ENCODE measurements at places on chromosomes 5 and 9.

DNA sequence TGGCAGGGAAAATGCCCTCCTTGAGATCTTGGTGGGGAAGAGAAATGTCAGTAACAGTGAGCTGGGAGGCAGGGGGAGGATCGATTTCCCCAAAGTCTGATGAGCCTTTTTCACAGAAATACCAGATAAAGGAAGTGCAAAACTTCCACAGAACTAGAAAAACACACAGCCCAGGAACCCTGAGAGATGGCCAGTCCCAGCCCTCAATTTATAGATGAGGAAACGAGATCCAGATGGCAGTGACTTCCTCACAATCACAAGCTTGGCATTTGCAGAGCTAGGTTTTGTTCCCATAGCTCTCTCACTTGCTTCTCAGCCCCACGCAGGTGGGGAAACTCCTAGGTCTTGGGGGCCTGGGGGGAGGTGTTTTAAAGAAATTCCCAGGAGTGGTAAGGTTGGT is 3.8 kb upstream of the GGTA1 start:
- DNase-seq: no peak

DNA sequence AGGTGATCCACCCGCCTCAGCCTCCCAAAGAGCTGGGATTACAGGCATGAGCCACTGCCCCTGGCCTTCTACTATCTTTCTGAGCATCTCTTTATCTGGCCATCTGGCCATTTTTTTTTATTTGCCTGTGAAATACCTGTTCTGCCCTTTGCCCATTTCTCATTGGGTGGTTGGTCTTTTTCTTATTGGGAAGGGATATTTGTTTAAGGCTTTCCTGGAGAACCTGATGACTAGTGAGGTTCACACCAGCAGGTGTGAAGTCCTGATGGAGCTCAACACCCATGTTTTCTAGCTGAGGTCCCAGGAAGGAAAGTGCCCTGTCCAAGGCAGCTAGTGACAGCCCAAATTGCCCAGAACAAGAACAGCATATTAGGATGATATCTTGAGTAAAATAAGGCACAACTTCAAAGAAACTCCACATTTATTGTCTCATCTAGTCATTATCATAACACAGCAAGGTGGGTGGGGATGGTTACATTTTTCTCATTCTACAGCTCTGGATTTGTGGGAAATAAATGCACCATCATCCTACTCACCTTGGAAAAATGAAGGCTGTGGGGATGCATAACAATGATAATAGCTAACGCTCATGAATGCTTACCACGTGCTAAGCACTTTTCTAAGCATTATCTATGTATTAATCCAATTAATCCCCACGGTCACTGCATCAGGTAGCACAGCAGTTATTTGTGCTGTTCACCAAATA is 20.3 kb downstream of the SLC36A3 start:
- DNase-seq: no peak

DNA sequence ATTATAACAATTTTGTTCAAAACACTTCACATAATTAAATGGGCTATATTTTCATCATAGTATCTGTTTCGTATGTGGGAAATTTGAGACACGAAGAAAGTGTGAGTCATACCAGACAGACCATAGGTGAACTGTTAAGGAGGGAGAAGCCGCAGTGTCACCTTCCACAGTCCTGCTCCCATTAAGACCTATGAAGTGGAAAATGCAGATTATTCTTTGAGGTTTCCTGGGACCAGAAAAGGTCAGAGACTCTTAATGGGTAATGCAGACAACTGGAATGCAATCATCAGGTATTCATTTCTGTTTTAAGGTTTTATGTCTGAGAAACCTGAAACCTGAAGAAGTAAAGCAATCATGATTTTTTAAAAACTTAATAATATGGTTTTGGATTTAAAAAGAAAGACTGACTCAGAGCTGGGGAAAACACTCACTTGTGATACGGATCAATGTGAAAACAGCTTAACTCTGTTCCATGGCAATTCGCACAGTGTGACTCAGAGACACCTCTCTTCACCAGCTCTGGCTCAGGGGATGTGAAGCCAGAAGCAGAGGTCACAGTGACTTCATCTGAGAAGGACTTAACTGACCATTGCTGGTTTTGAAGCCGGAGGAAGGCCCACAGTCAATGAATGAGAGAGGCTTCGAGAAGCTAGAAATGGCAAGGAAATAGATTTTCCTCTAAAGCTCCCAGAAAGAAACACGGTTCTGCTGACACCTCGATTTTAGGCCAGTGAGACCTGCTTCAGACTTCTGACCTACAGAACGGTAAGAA is 17.2 kb upstream of the GCNT1 start:
- DNase-seq: no peak

DNA sequence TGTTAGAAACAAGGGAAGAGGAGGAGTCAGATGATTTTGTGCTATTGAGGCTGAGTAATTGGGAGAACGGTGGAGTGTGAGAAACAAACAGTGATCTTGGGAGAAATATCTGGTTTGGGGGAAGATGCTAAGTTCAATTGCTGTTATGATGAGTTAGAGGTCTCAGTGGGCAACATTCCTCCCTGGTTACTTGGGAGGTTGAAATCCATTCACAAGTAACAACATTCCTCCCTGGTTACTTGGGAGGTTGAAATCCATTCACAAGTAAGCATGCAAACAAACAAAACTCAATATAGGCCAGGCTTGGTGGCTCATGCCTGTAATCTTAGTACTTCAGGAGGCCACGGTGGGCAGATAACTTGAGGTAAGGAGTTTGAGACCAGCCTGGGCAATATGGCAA is 38.7 kb downstream of the AGXT2 start:
- DNase-seq: no peak

DNA sequence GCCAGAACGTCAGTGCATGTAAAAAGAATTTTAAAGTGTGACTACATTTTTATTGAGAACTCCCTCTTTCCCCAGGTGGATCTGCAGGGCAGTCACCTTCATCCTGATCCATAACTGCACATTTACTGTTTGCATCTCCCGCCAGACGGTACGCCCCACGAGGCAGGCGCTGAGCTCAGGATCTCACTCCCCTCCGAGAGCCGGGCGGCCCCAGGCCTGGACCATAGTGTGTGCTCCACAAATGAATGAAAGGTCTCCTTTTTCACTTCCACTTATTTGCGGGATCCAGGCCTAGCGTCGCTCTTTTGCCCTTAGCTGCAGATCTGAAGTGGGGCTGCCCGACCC is 378 bp downstream of the DROSHA start:
- DNase-seq: no peak

GRCh38 chr5:55625589-55625909 is 86.6 kb downstream of the SLC38A9 start:
- DNase-seq: no peak

- DNase-seq: no peak
Observed at GRCh38 chr5:90909940-90910339, 351.3 kb downstream of the ADGRV1 start.

- DNase-seq: no peak
Observed at GRCh38 chr5:129572060-129572459, 112.0 kb downstream of the ADAMTS19 start.

DNA sequence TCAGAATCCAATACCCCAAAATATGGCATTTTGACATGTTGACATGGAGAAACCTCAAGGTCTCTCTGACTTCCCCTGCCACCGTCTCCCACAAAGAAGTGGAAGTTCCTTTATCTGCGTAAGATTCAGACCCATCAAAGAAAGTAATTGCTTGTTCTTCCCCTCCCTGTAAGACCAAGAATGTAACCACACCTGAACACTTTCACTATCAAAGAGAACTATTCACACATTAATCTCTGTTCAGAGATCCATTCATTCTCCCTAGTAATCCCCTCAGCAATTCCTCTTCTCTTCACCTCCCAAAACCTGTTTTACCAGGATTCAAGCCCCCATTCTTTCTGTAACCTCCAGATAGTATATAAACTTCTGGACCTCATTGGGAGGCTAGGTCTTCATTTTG is 4.1 kb upstream of the SLC1A1 start:
- no peak for DNase-seq

DNA sequence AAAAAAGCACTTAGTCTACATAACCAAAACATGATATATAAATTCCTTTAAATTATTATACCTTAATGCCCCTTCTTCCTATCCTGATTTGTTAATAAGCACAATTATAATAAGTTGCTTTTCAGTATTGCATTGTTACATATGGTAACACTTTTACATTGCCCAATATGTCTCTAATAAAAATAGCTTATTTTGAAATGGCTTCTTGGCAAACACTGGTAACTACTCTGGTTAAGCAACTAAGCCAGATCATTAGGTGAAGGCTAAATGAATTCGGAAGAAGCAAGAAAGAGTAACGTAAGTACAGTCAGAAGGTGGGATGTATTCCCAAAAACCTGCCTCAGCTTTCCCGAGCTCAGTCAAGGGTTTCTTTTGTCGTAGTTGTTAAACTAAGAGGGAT is 85.3 kb downstream of the TTC39B start:
- no peak for DNase-seq

DNA sequence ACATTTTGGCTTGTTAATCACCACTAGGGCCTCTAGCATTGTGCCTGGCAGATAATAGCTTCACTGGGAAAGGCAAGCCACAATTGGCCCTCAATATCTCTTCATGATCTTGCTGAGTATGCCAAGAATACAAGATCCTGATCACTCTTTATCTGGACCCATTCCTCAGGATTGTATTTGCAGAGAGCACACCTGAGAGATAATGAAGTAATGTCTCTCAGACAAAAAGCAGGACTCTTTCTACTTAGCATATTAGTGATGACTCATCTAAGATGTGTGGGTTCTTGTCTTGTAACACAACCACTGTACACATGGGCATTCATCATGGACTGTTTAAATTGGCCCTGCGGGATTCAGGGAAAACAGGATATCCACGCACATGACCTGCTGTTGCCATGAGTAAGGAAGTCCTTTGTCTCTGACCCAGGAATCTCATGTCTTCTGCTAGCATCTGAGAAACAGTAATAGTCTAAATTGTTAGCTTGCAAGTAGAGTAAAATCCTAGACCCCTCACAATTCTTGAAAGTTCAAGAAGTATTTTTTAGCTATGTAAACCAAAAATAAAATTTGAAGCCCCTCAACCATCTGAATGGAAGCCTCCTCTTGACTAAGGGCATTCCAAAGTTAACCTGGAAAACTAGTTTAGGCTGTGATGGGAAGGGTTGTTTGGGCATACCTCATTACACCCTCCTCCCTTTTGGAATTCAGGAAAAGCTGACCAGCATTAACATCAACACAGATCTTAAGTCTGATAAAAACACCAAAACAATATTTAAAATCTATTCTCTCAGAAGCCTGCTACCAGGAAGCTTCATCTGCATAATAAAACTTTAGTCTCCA is 28.0 kb upstream of the NFIL3 start:
- DNase-seq: no peak

GRCh38 chr9:92734931-92735635 is 29.6 kb downstream of the BICD2 start:
- DNase-seq: no peak

DNA sequence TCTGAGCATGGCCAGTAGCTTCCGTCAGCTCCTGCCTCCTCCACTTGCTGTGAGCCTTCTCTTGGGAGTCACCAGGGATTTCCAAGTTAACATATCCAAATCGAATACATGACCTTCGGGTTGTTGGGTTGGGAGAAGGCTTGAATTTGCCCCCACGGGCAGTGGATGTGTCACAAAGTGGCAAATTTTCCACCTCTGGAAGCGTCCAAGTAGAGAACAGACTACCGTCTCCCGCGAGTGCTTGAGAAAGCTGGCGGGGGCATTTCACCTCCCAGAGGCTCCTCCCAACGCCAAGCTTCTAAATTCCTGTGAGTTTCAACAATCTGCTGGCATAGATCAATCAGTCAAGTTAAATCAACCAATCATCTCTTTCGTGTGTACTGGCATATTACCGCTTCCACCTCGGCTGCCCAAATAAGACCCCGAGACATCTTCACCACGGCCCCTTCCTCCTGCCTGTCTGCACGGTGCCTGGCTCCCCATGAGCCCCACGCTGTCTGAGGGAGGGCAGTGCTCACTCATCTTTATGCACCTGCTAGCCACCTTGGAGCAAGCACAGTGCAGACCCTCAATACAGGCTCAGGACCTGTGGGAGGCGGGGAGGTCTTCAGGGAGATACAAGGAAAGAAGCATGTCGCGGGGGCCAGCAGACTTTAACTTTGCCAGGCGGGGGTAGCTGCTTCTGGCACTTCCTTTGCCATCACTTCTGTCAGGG is 79.1 kb downstream of the MRPL36 start:
- no peak for DNase-seq

GRCh38 chr5:73865315-73865714 is 239.3 kb downstream of the ARHGEF28 start:
- no peak for DNase-seq

DNA sequence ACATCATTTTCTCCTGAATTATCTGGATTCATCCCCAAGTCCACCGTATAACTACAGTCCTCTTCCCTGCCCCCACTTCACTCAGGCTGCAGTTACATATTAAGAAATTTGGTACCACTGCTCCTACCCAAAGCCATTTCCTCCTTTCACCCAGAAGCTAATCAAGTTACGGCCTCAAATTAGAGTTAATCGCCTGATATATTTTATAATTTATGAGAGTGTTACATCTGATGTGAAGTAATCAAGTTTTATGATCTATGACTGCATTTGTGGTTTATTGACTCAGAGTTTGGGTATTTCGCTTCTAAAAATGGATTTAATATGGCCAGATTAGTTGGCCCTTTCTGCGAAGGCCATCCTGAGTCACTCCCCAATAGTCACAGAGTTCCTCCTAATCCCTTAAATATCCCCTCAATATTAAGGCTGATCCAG is 223.6 kb upstream of the KIF2A start:
- DNase-seq: no peak

- no peak for DNase-seq
Observed at GRCh38 chr5:39720136-39720535, 295.4 kb upstream of the DAB2 start.

DNA sequence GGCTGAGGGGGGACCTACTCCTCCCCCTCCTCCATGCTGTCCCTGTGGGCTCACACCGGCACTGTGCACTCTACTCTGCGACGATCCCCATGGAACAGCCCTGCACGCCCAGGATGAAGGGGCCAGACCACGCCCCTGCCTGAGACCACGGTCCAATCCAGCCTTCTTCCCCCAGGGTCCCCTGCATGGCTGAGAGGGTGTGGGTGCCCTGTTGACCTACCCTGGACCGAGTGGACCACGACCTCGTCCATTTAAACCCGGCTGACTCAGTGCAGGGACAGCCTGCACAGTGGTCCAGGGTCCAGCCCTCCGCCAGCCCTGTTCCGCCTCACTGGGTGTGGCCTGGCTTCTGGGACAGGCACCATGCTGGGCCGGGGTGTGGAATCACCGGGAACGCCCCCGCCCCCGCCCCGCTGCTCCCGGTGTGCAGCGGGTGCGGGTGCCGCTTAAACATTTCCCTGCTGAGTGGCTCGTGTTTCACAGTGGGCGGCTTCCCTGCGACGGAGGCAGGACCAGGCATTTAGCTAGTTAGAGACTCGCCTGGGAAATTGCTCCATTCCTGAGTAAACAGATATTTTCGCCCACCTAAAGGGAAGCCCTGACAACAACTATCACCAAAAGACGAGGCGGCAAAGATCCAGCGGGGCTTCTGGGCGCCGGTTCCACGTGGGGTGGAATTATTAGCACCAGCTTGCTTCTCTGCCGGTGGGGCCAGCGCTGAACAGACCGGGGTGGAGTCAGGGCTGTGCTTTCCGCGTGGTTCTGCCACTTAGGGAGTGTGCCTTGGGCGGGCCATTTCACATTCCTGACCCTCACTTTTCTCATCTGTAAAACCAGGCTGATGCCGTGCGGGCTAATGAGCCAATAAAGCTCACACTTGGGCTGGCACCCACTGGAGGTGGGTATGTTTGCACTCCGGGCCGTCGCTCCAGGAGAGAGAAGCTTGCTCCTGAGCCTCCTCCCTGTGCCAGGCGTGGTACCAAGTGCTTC is 22.6 kb downstream of the DBH start:
- DNase-seq: no peak
